ENCODE measurements at places on chromosomes 1 and 21.

DNA sequence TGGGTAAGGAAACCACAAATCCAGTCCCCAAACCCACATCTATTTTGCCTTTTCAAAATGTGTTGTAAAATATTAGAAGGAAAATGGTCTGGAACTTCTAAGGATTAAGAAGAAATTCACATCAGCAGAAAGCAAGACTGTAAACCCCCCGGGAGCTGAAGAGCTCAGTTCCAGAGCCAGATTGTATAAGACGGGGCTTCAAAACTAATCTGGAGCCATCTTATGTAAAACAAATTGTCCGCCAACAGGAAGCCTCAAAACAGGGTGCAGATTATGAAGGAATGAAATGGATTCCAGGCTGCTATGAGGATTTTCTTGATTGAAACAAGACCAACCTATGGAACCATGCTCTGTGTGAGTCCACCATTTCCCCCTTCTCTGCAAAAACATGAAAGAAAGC is 25.1 kb upstream of the HUNK start:
- DNase-seq: no peak

DNA sequence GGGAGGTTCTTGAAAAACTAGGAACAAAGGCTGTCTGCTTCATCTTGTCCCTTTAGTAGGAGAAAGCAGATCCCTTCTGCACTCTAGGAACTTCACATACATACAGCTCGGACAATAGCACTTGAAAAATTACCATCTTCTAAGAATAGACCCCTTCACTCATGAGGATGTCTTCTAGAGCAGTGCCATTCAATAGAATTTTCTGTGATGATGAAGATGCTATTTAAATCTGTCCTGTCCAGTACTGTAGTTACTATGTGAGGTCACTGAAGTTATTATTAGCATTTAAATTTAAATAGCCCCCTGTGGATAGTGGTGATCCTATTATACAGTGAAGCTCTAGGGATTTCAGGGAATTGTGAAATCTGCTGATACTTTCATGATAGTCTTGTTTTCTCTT is 46.4 kb upstream of the RAB3GAP2 start:
- DNase-seq: no peak

DNA sequence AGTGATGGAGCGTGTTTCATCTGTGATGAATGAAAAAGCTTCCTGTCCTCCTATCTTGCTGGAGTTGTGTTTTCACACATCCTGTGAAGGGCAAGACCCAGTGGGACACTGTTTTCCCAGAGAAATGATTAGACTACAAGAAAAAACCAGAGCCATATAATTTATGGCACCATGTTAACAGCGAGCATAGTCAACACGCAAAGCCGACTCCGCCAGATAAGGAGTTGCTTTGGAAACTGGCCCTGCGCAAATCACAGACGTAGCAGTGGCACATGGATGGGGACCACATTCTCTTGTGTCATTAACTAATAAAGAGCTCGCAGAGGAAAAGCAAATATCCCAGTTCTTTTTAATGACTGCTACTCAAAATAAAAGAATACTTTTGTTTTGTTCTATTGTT is 471.2 kb upstream of the RUNX1 start:
- no peak for DNase-seq

DNA sequence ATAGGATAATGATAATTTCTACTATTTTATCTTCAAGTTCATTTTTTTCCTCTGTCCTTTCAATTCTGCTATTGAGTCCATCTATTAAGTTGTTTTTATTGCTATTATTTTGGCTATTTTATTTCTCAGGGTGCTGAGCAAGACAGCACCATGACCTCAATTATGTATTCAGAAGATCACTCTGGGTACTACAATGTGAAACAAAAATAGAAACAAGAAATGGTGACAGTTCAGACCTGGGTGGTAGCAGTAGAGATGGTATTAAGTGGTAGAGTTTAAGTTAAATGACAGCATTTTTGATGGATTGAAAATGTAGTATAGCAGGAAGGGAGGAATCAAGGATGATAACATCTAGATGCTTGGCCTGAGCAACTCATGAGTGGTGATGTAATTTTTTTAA is 655.3 kb upstream of the PLXNA2 start:
- no peak for DNase-seq

- DNase-seq: no peak
These were observed 22.6 kb downstream of the RCAN1 start for GRCh38 chr21:34592120-34592955.

All from globus pallidus (tissue), 1 donor.